ENCODE measurements at places on chromosomes 1 and 21. TPM values are rescaled to one million over a fixed set of nuclear protein-coding genes. Genes with fewer than 3 reads are reported as not detected.

CHI3L1 gene
- total RNA-seq: not detected

OR2L2 gene
- total RNA-seq: not detected

RNF115 gene
- 13.4 TPM for total RNA-seq

TMEM240 gene
- total RNA-seq: 3.1 TPM

CELSR2 gene
- 2.1 TPM for total RNA-seq

OR6N1 gene
- not detected for total RNA-seq

MYOM3 gene
- total RNA-seq: 0.09 TPM

ERG gene
- total RNA-seq: 55.8 TPM

ACTL8 gene
- total RNA-seq: not detected
